ENCODE measurements at places on chromosomes 1 and 21.

DNA sequence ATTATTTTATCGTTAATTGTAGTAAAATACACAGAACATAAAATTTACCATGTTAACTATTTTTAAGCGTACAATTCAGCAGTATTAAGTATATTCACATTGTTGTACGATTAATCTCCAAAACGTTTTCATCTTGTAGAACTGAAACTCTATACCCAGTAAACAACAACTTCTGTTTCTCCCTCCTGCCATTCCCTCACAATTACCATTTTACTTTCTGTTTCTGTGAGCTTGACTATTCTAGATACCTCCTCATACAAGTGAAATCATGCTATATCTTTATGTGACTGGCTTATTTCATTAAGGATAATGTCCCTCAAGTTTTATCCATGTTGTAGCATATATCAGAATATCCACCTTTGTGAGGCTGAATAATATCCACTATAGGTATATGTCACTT is 156.8 kb downstream of the ST6GALNAC3 start:
- DNase-seq, result no peak

DNA sequence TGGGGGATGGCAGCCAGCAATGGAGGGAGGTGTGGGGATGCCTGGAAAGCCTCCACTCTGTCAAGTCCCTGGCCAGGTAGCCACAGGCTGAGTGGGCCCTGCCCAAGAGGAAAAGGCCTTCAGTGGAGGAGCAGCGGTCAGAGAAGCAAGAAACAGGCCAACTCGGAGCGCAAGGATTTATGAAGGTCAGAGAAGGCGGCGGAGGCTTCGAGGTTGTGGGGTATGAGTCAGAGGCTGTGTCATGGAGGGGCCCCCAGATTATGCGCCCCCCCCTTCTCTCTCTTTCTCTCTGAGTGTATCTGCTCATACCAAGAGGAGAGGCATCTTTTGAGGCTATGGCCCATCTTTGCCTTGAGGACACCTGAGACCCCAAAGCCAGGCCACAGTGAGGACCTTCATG is 99.5 kb downstream of the CASZ1 start:
- no peak for DNase-seq

GRCh38 chr21:43865540-43866259 is 677 bp downstream of the AGPAT3 start:
- peak; percentile 55 for DNase-seq

DNA sequence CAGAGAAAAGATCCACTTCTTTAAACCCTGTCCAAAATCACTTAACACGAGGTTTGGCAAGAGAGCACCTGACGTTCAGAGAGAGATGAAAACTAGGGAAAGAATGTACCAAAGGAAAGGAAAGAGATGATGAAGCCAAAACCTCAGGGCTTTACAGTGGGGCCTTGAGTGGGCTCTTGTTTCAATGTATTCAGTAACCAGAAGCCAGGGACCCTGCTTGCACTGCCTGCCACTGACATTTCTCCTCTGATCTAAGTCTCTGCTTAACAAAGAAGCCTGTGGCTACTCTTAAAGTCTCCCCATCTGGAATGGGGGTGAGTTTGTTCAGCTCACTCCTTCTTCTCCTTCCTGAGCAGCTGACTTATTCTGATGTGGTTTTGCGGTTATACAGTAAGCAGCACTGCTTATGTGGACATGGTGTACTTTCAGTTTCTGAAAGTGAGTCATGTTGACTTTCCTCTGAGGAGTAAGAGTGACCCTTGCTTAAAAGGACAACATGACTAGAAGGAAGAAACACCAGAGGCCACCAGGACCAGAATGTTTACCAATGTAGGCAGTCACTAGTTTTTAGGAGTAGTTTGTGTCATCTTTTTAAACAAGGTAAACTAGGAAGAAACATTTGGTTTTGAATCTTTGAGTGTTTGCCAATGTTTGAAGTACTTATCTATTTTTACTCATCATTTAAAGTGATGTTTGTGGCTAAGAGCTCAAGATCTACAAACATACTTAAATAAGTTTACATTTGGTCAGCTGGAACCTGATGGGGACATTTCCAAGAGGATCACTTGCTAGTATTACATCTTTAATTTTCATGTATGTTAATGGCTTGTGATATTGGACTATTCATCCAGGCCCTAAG is 87.4 kb downstream of the FASLG start:
- peak; percentile 77 for DNase-seq

DNA sequence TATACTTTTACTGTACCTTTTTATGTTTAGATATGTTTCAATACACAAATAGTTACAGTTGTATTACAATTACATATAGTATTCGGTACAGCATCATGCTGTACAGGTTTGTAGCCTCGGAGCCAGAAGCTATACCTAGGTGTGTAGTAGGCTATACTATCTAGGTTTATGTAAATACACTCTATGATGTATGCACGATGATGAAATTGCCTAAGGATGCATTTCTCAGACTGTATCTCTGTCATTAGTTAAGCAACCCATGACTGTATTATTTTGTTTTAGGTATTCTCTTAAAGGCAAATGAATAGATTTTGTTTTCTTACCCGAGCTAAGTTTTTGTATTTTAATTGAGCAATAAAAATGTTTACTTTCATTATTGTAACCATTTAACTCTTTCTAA is 56.4 kb downstream of the SPATA17 start:
- DNase-seq, result no peak

DNA sequence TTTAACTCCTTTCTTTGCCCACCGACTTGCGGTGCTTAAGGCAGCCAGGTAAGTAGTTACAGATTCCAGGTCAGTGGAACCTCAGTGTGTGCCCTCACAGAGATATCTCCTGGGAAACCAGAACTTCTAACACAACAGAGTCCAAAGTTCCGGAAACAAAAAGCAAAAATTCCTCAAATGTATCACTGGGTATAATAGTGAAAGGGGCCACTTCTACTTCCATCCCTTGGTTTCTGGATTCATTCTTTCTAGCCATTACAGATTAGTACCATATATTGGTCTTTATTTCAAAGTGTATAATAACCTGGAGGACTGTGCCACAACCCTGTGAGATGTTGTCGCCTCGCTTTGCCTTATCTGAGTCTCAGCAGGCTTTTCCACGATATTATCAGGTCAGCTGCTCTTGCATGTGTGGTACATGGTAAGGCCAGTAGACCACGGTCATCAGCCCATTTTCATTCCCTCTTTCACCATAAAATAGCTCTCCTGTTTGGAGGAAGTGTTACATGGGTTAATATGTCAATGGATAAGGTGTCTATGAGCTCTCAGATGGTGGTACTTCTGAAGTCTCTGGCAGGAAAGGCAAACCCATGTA is 14.9 kb upstream of the VASH2 start:
- no peak for DNase-seq

GRCh38 chr1:43952731-43953346 is 6.1 kb downstream of the IPO13 start:
- no peak for DNase-seq

DNA sequence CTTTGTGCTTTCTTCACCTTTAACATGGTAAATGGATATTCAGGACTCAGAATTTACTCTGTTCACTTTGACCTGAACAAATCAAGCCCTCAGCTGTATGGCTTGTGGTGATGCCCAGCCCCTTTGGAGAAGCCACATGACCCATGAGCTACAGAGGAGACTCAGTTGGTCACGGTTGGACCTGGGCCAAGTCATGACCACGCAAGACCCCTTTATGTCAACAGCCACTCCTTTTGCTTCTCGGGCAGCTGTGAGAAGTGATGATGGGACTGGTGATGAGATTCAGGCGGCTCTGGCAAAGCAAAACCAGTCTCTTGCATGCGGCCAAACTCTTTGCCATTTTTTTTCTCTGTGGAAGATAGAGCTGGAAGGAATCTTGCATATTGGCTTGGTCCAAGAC is 96.5 kb upstream of the AJAP1 start:
- DNase-seq, result no peak

- DNase-seq, result no peak
Observed at GRCh38 chr1:214824763-214825162, 221.8 kb downstream of the CENPF start.

DNA sequence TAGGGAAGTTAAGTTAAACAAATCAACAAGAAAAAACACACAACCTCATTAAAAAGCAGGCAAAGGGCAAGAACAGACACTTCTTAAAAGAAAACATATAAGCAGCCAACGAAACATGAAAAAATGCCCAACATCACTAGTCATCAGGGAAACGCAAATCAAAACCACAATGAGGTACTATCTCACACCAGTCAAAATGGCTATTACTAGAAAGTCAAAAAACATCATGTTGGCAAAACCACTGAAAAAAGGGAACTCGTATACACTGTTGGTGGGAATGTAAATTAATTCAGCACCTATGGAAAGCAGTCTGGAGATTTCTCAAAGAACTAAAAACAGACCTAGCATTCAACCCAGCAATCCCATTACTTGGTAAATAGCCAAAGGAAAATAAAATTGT is 51.1 kb downstream of the HSF2BP start:
- no peak for DNase-seq

DNA sequence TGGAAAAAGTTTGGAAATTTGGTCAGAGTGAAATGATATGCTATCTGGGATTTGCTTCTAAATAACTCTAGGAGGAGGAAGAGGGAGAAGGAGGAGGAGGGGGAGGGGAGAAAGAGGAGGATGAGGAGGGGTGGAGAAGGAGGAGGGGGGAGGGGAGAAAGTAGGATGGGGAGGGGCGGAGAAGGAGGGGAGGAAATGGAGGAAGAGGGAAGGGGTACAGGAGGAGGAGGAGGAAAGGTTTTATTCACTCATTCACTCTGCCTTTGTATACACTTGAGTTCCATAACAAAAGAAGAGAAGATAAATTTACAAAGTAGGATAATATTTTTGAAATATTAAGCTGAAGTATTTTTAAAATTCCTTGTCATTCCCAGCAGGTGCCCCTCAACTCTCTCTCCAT is 6.3 kb upstream of the VPS26C start:
- DNase-seq, result no peak

DNA sequence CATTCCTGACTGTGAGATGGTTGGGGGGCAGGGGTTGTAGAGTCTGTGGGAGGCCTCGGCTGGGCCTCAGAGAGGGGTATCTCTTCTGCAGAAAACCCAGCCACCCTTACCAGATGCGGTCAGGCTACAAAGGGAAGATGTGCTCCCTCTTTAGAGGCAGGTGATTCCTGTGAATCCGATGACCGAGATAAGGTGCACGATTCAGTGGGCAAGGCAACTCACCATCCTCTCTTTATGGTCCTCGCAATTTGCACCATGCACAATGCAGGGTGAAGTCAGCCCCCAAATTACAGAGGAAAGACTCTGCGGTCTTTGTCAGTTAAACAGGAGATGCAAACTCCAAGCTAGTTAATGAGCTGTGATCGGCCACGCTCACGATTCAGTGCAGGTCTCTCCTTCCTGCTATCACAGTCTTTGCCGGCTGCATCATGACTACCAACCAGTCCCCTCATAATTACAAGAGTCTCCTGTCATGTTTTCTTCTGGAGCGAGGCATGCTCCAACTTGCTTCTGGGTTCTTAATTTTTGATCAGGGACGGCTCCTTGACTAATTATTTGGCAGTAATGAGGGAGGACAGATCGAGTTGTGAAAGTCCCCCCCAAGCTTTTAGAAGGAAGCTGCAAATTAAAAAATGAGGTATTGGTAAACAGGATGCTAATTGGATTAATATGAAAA is 12.5 kb downstream of the TP73 start:
- DNase-seq, result no peak

GRCh38 chr21:35226968-35227744 is 178.1 kb upstream of the RUNX1 start:
- DNase-seq, result peak; percentile 61

GRCh38 chr1:16189921-16190621 is 22.4 kb downstream of the ARHGEF19 start:
- DNase-seq, result no peak

GRCh38 chr21:46182548-46183336 is 1.5 kb downstream of the SPATC1L start:
- no peak for DNase-seq

DNA sequence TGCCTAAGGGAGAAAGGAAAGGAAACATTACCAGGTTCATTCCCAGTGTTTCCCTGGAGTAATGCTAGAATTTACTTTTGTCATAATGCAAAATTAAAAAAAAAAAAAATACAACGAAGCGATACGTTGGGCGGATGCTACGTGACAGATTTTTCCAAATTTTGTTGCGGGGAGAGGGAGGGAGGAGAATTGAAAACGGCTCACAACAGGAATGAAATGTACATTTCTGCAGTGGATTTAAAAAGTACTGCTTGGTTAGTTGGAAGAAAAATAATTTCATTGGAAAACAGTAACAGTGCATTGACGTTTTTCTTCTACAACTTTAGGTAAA is 157.5 kb downstream of the RUNX1 start:
- no peak for DNase-seq
